ENCODE measurements at places on chromosomes 6 and 20.

- no peak for DNase-seq
Measured at GRCh38 chr6:145036236-145036635, 699.1 kb downstream of the EPM2A start.

DNA sequence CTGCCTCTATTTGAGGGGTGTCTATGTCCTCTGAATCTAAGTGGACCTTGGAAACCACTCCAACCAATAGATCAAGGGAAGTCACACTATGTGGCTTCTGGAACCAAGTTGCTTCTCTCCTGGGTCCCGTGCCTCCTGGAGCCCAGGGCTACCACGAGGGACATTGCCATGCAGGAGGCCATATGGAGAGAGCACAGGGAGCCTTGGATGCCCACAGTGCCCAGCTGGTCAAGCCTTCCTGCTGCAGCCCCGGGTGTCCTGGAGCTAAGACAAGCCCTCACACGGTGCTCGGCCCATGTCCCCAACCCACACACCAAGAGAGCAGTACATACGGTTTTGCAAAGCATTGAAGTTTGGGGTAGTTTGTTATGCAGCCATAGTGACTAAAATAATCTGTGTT lies 231.6 kb downstream of the SYNDIG1 start:
- DNase-seq, result no peak

DNA sequence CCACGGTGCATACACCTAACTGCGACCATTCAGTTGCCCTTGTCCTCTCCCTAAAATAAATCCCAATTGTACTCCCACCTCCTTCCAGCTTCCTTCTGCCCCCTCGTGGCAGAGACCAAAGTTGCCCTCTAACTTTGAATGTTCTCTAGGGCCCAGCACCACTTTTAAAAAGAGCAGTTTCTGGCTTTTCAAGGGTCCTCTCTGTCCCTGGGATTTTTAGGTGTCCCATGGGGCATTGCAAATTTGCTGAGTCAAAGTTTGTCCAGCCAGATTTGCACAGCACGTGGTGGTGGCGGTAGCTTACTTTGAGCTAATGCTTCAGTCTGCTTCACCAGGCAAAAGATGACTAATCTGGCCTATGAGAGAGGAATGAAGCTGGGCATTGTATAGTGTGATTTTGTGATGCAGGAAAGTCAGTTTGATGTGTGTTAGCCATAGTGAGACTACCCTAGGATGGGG lies 100.2 kb downstream of the PERP start:
- peak; percentile 59 for DNase-seq

- no peak for DNase-seq
Measured at GRCh38 chr6:21666853-21667681, 73.5 kb downstream of the SOX4 start.

- DNase-seq, result no peak
Measured at GRCh38 chr20:43017241-43018030, 172.3 kb downstream of the PTPRT start.

GRCh38 chr20:36036688-36037087 lies 68.3 kb downstream of the CNBD2 start:
- DNase-seq, result no peak

- no peak for DNase-seq
Measured at GRCh38 chr20:58718729-58719128, 26.1 kb downstream of the NPEPL1 start.

GRCh38 chr20:19937218-19937617 lies 79.9 kb upstream of the NAA20 start:
- DNase-seq, result peak; percentile 51

DNA sequence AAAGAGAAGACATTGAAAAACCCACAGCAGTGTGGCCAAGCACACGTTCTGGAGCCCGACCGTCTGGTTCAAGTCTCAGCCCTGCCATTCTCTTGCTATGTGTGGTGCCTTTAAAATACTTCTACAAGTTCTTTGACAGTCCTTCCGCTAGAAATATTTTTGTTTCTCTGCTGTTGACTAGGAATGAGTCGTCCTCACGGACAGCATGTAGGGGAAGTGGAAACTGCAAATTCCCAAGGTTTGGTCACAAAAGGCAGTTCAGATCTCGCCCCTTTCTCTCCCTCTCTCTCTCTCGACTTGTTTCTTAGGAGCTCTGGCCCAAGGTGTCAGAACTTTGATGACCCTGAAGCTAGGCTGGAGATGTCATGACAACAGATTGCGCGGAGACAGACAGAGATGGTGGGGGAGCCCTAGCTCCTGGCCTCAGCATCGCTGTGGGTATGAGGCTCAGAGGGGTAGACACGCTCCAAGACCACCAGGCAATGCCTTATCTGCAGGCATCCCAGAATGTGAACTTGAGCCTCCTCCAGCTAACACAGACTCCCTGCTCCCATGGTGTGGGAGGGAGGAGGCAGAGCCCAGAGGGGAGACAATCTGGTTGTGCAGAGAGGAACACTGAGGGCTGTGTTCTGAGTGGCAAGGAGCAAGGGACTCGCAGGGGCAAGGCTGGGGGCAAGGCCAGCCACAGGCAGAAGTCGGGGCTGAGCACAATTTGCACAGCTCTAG lies 368.9 kb upstream of the SULF2 start:
- no peak for DNase-seq

GRCh38 chr6:170074907-170075306 lies 216.0 kb downstream of the DLL1 start:
- DNase-seq, result no peak

GRCh38 chr20:61117725-61118124 lies 134.3 kb upstream of the CDH4 start:
- DNase-seq, result no peak

DNA sequence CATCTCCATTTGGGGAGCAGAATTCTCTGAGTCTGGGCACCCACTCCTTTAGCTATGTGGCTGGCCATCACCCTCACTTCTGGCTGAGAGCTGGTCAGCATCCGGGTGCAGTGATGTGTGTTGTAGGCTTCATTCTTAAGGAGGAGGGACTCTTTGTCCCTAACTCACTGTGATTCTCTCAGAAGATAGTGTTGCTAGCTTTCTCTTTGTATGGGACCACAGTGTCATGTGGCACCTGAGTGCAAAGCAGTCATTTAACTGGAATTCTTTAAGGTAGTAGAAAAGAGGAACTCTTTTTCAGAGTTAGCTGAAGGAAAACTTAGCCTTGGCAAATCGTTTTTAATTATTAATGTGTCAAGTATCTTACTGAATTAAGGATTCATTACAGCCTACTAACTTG lies 165.9 kb downstream of the JARID2 start:
- no peak for DNase-seq

DNA sequence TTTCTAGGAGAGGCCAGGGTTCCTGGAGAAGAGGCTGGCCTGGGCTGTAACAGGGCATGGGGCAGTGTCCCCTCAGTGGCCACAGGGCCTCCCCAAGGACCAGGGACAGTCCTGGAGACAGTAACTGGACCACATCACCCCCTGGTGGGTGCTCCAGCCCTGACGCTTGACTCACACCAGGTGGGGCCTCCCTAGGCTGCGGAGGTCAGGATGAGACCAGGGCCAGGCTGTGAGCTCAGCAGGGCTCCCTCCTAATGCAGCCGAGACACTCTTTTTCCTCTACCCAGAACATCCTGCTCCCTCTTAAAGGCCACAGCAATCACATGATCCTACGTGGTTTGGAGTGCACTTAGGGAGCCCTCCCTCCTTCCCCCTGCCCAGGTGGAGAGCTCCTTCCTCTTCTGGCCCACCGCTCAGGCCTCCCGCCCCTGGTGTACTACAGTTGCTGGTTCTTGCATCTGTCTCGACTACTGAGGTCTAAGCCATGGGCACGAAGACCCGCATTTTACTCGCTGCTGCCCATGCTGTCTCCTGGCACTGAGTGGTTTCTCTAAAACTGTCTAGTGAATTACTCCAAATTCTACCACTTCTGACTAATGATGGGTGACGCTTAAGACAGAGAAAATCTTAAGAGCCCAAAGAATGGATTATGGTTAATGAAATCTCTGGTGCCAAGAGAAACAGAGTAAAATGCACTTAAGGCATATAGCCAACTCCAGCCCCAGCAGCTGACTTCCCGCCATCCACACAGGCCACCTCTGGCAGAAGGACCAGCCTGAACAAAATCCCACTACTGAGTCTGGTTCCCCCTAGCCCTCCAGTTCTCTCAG lies 166.1 kb upstream of the CST7 start:
- no peak for DNase-seq
